Stimulated activated CD4-positive, alpha-beta T cell treated with anti-CD3 and anti-CD28 coated beads, Interleukin-1b, Interleukin-23, amount 100 ng/mL, for 1 hour (primary cell): ENCODE measurements at places on chromosomes 11 and 22.

DNA sequence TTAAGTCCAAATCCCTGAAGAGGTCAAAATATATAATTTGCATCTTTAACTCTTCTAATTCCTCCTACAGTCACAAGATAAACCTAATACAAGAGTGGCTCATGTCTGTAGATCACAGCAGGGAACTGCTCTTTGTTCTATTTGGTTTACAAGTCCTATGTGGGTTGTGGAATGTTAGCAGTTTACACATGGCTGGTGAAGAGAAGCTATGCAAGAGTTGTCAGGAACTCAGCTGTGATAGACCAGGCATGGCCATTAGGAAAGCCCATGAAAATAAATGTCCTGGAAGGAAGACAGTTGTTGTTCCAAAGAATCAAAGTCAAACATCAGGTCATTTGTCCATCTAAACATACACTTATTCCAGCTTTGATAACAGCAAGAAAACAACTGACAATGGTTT, 312.4 kb upstream of the PITPNB start:
- no peak for DNase-seq

DNA sequence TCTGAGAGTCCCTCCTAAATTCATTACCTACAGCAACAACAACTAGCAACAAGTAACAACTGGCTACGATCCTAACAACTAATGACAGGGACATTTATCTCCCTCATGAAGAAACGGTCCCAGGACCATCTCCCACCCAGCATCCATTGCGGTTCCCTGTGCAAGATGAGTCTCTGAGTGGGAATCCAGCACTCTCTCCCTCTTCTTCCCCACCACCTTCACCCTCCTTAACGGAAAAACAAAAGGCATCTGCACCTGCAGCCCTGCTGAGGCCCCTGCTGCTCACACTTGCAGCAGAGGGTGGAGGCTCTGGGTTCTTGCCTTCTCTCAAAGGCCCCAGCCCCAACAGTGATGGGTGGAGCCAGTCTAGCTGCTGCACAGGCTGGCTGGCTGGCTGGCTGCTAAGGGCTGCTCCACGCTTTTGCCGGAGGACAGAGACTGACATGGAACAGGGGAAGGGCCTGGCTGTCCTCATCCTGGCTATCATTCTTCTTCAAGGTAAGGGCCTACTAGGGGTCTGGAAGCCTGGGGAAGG, at the start of gene CD3G:
Gene CD3G (plus strand): TSS at position 364 of the 535 bp plus-strand sequence. CDS start 80 bp downstream, at position 444.
- peak; percentile 53 for DNase-seq

GRCh38 chr11:33936725-33937604, 45.1 kb upstream of the LMO2 start:
- DNase-seq: no peak

GRCh38 chr11:76567261-76567660, 103.3 kb downstream of the LRRC32 start:
- DNase-seq: no peak
